ENCODE measurements at places on chromosomes 1 and 21.

- no peak for DNase-seq
Observed at GRCh38 chr1:204441558-204441957, 29.9 kb upstream of the PPP1R15B start.

DNA sequence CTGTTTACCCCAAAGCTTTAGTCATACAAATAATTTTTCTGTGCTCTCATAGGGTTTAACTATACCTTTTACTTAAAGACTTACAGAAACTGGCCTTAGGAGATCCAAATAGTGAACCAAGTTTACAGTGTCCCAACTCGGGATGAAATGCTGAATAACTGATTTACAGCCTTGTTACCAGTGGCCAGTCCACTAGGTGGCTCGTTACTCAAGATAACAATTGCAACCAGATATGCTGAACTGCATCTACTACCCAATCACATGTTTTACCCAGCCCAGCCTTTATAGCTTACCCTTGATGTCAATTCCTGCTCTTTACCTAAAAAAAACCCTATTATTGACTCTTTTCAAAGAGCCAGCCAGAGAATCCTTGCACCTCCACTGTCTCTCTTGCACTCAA is 1148.8 kb upstream of the ADGRL4 start:
- no peak for DNase-seq

DNA sequence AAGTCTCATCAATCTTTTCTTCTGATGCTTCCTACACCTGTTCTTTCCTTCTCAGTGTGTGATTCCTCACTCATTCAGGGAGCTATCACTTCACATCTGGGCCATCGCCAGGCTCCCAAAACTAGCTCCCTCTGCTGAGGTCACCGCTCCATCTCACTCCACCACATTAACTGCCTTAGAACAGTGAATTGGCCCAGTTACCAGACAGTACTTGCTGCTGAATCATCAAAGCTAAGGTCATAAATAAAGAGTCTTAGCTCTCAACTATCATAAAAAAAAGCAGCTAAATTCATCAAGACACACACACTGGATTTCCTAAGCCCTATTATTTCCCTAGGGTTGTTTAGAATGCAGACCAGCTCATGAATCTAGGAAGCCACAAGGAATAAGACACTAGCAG is 18.8 kb upstream of the SRM start:
- no peak for DNase-seq

DNA sequence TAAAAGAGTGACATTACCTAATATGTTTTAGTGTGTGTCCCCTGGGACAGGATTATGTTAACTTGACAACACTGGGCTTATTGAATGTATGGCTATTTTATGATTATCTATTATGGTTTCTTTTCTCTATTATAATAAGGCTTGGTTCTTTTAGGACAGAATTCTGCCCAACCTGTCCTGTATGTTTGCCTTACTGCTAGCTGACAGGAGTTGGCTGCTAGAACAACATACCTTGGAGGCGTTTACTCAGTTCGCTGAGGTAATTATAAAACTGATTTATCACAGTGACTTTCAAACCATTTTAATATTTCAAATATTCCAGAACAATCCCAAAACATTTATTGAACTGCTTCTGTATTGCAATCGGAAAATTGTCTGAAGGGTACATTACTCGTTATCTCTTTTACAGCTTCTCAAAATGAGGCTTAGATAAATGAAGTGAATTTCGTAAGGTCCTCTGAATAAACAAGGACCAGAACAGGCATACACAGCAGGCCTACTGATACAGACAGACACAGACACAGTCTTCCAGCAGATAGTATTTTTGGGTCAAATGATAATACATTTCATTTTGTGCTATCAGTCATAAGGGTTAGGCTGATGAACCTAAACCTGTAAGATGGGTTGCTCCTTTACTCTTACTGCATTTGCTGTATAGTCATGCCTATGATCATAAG is 44.2 kb downstream of the SCYL3 start:
- DNase-seq = no peak

DNA sequence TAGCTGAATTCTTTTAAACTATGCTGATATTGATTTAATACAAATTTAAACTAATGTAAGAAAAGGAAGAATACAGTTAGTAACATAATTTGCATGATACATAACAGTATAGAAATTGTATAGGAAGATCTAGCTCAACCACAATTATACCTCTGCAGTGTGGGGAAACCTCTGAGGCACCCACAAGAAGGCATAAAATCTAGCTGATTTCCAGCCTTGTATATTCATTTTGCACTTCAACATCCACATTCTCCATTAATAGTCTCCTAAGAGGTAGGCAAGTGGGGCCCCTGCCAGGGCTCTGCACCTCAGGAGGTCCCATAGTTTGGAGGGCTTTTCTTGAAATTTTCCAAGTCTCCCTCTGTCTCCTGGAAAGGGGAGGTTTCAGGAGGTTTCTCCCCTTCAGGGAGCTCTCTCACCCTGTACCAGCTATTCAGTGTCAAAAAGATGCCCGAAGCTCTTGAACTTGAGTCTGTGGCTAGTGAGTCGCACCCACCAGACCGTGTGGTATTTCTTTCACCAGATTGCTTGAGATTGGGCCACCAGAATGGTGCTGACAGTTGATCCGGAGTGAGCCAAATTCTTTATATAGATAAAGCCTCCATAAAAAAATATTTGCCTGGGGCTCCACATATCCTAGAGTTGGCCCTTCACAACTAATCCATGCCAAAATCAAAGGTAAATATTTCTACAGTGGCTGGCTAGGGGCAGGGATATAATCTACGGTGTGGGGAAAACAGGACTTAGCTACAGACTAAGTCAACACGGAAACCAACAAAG is 108.2 kb downstream of the TIAM1 start:
- no peak for DNase-seq

GRCh38 chr1:184664042-184664660 is 90.5 kb downstream of the EDEM3 start:
- DNase-seq = no peak
